ENCODE measurements at places on chromosomes 11 and 22.

- no peak for DNase-seq
These were observed 114.4 kb upstream of the ANO1 start for GRCh38 chr11:69963533-69964246.

DNA sequence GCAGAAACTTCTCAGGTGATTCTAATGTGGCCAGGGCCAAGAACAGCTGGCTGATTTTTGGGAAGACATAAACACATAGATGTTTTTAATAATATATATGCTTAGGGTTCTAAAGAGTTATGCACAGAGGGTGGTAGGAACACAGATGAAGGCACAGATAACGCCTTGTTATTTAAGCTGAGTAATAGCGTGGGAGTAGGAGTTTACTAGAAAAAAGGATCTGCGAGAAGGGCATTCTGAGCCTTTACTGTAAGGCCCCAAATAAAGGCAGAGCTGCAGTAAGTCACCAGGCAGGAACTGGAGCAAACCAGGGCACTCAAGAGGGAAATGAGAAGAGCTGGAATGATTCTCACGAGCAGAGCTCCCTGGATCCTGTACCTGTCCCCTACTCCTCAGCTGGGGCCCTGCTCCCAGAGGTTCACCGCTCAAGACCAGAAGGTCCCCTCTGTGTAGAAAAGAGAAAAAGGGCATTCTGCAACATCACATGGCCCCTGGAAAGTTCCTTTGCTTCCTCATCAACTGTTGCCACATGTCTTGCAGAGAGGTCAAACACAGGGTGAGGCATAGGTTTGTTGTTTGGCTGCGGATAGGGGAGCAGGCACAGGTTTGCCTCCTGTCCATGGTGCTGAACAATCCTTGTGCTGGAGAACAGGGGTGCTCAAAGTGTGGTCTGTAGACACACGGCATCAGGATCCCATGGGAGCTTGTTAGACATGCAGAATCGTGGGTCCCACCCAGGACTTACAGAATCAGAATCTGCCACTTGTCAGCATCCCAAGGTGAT lies 125.7 kb downstream of the TENM4 start:
- DNase-seq = no peak

- no peak for DNase-seq
These were observed 7.5 kb downstream of the CFAP68 start for GRCh38 chr11:111886844-111887243.

GRCh38 chr22:36366291-36366708 lies 21.5 kb downstream of the MYH9 start:
- DNase-seq = no peak

GRCh38 chr11:47180006-47180787 lies 3.5 kb upstream of the ARFGAP2 start:
- DNase-seq = no peak

- DNase-seq = no peak
These were observed 131.0 kb downstream of the FBXO7 start for GRCh38 chr22:32605576-32605975.

DNA sequence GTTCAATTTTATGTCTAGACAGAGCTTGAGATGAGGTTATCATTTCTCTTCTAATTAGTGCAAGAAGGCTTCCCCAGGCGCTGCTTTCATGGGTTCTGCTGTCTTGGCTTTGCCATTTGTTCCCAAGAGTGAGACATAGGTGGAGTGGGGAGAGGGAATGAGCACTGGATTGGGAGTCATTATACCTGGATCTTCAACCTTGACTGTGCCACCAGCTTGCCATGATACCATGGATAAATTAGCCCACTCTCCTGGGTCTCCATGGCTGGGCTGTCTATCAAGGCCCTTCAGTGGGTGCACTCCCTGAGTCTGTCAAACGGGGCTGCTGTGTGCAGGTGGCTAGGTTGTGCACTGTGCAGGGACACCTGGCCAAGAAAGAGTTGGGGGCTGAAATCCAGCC lies 15.6 kb upstream of the NECTIN1 start:
- DNase-seq = no peak

- no peak for DNase-seq
These were observed 26.7 kb downstream of the DHCR7 start for GRCh38 chr11:71421392-71421950.

DNA sequence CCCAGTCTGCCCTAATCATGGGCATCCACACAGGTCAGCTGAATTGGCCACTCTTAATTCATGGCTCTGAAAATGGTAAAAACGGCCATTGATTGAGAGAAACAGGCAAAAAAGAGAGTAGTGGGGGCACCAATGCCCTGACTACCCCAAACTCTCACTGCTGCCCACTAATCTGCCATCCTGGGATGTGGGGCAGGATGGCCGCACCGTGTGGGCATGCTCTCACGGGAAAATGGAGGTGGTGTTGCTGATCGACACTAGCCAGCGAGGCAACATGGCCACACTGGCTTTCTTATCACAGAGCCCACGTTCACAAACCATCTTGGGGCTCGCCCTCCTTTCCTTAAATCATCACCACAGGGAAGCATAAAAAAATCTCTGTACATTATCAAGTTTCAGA lies 11.2 kb upstream of the TUB start:
- no peak for DNase-seq

GRCh38 chr11:76543006-76543703 lies 98.3 kb downstream of the EMSY start:
- no peak for DNase-seq

GRCh38 chr11:126282736-126283591 lies at the start of gene TIRAP:
Gene TIRAP (plus strand): TSS chr11:126283093. CDS start chr11:126290895, 7,802 bp downstream.
- no peak for DNase-seq

DNA sequence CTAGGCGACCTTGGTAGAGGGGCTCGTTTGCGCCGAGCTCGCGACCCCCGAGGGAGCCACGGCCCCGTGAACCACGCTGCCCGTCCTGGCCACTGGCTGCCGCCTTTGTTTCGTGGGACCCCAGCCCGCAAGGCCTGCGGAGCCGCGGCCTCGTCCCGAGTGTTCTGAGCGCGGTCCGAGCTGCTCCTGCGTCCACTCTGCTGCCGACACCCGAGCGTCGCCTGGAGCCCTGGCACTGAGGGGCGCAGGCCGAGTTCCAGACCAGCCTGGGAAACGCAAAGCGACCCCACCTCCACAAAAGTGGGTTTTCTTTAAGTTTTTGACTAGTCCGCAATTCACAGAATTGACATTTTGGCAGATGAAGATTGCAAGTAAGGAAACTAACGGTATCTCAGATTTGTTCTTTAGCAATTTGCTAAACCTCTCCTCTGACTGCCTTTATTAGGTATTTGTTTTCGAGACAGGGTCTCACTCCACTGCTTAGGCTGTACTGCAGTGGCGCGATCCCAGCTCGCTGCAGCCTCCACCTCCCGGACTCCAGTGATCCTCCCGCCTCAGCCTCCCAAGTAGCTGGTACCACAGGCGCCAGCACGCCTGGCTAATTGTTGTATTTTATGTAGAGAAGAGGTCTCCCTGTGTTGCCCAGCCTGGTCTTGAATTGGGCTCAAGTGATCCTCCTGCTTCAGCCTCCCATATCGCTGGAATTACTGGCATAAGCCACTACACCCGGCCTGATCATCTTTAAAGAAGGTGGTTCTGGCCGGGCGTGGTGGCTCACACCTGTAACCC lies 879 bp upstream of the RNH1 start:
- no peak for DNase-seq

GRCh38 chr11:131723088-131723487 lies 352.7 kb downstream of the NTM start:
- DNase-seq = no peak

DNA sequence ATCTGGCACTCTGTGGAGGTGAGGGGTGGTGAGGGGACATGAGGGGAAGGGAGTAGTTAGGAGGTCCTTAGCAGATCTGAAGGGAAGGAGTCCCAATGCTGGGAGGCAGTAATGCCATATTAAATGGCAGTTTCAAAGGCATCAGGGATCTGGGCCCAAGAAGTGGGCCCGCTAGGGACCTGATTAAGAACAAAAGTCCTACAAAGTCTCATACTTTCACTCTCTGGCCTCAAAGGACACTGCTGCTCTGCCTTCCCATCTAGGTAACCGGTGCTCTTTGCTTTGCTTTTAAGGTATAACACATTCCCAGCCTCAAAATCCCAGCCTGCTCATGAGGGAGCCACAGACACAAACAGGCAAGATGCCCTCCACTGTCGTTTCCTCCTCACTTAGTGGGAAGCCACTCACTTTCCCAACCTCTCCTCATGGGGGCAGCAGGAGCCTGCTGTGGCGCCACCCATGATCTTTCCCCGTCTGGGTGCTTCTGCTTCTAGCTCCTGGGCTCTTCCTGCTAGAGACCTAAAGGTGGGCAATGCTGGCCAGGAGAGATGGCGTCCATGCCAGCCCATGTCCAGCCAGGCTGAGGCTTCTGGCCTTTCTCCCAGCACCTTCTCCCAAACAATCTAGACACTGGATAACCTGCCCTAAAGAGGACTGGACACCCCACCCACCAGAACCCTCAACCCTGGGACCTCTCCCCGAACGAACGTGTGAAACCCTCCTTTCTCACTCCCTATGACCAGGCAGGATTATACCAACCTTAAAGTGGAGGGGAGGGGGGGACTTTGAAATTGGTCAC lies 68.3 kb downstream of the PLEKHA7 start:
- no peak for DNase-seq

- no peak for DNase-seq
These were observed 40.7 kb downstream of the ZNRF3 start for GRCh38 chr22:28923826-28924732.

- no peak for DNase-seq
These were observed 302.1 kb downstream of the CADM1 start for GRCh38 chr11:115202074-115202473.

DNA sequence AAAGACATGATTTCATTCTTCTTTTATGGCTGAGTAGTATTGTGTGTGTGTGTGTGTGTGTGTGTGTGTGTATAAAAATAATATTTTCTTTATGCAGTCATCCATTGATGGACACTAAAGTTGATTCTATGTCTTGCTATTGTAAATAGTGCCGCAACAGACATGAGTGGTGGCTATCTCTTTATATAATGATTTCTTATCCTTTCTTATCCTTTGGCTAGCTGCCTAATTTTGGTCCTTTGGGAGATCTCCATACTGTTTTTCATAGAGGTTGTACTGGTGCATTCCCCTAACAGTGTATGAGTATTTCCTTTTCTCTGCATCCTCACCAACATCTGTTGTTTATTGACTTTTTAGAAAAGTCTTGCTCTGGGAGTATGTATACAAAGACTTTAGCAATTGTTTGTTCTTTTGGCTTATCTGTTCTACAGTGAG lies 107.0 kb downstream of the STIM1 start:
- DNase-seq = no peak

GRCh38 chr22:22698263-22698750 lies 53.9 kb downstream of the GGTLC2 start:
- no peak for DNase-seq

GRCh38 chr11:113488931-113489351 lies 13.7 kb upstream of the DRD2 start:
- no peak for DNase-seq

DNA sequence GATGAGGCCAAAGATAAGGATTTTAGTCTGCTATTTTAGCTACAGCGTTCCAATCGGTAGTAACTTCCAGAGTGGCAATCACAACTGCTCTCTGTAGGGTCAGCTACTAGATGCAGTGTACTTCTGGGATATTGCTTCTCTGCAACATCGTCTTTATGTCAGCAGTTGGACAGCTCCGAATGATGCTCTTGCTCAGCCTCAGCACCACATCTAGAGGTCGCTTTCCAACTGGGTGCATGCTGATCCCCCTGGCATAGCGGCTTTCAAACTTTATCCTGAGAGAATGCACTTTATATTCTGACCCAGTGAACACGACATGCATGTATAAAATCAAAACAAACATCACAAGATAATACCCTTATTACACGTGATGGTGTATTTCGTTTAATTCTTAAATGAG lies 219.6 kb downstream of the C11orf87 start:
- DNase-seq = peak; percentile 27

- DNase-seq = no peak
These were observed 20.4 kb downstream of the HIRA start for GRCh38 chr22:19410941-19411689.

GRCh38 chr11:2913019-2913431 lies 16.2 kb downstream of the PHLDA2 start:
- no peak for DNase-seq

- DNase-seq = no peak
These were observed 37.0 kb downstream of the ARHGAP1 start for GRCh38 chr11:46663277-46663940.

- DNase-seq = no peak
These were observed 23.1 kb upstream of the SPTBN2 start for GRCh38 chr11:66752148-66752547.

GRCh38 chr11:73893041-73893440 lies 16.2 kb downstream of the PAAF1 start:
- DNase-seq = no peak

DNA sequence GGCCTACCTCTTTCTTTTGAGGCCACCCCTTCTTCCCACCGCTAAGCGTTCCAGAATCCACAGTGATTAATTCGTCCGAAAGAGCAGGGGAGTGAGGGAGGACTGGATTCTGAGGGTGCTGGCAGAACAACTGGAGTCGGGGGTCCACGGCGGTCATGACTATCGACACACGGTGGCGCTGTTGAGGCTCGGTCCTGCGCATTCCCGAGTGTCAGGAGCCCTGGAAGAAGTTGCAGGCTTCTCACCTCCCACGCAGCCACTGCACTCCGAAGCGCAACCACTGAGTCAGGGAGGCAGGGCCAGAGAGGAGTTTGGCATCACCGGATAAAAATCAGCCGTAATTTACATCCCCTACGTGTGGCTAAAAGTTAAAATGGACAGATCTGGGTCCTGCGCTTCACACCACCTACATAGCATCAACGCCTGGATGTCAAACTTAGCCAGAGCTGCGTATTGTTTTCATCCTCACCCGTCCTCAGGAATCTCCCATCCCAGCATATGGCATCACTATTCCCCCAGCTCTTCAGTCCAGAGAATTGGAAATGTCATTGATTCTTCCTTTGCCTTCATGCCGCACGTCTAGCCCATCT lies 10.7 kb upstream of the CTSF start:
- DNase-seq = no peak

DNA sequence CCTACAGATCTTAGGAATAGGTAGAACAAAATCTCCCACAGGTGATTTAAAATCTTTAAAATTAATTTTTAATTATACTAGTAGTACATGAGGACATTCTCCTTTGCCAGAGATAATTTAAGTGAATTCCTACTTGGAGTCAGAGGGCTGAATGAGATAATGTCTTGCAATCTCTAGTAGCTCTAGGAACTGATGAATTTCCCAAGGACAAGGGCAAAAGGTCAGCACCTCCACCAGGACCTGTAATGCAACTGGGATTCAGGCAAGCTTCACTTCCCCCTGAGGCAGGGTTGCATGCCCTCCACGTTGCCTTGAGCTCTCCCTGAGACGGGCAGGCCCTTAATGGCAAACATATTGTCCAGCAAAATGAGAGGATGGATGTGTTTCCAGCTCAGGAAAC lies 330.3 kb upstream of the PITPNB start:
- no peak for DNase-seq

GRCh38 chr11:75665126-75665525 lies 3.7 kb downstream of the MAP6 start:
- no peak for DNase-seq

DNA sequence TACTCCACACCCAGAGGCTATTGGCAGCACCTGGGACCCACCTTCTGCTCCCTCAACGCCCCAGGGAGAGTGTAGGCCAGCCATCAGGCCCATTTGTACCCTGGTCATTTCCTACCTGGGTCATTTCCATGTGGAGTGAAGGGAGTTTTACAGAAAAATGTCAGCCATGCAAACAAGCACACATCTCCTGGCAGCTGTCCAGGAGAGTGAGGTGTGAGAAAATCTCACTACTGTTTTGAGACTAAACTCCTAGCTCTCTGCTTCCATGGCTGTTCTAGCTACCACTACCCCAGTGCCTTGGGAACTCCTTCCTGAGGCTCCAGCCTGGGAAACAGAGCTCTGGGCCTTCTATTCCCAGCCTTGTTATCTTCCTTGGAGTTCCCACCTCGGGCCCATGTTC lies 2.8 kb upstream of the TMPRSS13 start:
- DNase-seq = no peak

- DNase-seq = no peak
These were observed 3.1 kb upstream of the EHD1 start for GRCh38 chr11:64881476-64881875.
